ENCODE measurements at places on chromosomes 16 and 17.

- no peak for DNase-seq
Measured at GRCh38 chr17:33201283-33201682, 91.8 kb downstream of the ASIC2 start.

- no peak for DNase-seq
Measured at GRCh38 chr17:79031996-79032875, 8.3 kb downstream of the C1QTNF1 start.

- no peak for DNase-seq
Measured at GRCh38 chr16:81143921-81144471, 47.8 kb upstream of the GCSH start.

DNA sequence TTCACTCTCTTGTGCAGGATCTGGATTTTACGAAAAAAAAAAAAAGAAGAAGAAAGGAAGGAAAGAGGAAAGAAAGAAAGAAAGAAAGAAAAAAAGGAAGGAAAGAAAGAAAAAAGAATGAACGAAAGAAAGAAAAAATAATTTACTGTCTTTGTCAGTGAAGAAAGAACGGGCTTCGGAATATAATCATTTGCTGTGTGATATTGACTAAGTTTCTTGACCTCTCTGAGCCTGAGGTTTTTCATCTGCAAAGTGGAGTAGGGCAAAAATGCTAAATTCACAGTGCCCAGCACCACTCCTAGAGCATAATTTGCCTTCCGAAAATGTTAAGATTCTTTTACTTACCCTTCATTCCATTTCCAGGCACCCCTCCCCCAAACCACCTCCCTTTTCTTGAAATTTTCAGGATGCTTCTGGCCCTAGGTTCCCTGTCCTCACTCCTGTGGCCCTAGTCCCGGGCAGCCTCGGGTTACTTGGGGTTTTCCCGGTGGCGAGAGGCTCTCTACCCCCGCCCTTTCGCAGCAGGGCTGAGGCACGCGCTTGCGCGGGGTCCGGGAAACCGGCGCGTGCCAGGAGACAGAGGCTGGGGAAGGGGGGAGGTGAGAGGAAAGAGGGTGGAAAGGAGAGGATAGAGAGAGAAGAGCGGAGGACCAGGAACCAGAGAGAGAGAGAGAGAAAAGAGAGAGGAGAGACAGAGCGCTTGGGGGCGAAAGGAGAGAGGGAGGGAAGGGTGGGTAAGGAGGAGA is at the start of gene CNTNAP1:
TSS of gene CNTNAP1 (plus strand) at position 556 of the 746 bp plus-strand sequence. CDS start 299 bp downstream, outside the sequence.
- no peak for DNase-seq

GRCh38 chr17:79728169-79728907 is 2.4 kb upstream of the ENPP7 start:
- DNase-seq: peak; percentile 75

DNA sequence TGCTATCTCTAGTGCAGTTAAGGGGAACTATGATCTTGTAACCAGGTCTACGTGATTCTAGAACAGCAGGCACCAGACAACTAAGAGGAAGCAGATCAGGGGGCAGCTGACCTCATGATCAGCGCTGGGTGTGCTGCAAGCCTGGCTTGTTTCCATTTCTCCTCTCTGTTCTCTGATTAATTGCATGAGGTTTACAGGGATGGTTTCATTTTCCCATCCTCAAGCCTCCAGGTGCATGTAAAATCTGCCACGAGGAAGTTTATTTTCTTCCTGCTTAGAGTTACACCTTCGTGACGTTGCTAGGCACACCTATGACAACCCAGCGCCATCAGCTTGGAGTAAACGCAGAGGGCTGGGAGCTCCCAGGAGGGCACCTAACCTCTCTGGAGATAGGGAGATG is 4.3 kb upstream of the NUPR1 start:
- no peak for DNase-seq

DNA sequence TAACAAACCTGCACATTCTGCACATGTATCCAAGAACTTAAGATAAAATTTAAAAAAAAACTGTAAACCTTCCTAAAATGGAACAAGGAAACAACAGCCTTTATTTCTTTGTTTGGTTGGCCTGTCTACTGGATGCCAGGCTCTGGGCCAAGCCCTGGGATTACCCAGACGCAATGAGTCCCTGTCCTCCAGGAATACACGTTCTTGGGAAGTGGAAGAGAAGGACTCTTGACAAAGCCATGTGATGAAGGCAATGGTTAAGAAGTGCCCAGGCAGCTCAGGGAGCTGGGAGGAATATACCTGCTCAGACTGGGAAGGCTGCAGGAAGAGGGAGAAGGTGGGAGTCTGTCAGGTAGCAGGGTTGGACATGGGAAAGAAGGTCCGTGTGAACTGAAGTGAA is 115.4 kb downstream of the AXIN2 start:
- no peak for DNase-seq

- DNase-seq: no peak
Measured at GRCh38 chr16:11852092-11852809, 909 bp upstream of the RSL1D1 start.

- DNase-seq: no peak
Measured at GRCh38 chr16:4096509-4096908, 19.7 kb downstream of the ADCY9 start.

DNA sequence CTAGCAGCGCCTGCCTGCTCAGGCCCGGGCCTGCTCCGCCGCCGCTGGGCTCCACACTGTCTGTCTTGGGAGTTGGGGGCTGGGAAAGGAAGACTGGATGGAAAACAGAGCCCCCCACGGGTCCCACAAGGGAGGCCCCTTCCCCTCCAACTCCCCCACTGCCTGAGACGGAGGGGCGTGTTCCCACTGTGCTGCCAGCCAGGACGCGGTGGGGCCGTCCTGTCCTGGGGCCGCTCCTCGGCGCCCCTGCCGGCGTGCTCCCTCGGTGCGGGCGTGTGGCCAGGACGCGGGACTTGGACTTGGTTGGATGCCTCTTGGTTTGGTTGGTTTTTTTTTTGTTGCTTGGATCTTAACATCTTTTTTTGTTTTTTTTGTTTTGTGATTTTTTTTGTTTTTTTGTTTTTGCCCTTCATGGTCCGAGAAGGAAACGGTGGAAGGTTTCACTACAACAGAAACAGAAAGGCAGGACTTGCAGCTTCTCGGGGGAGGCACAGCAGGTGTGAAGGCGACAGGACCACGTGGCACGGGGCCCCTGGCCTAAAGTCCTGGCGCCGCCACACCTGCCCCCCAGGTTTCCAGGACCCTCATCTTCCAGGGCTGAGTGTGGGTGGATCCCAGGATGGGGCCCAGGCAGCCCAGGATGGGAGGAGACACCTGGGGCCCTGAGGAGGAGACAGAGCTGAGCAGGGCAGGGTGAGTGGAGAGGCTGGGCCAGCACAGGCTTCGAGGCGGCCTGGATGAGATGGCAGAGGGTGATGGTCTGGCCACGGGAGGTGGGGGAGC is 16.0 kb downstream of the ENGASE start:
- DNase-seq: no peak

- no peak for DNase-seq
Measured at GRCh38 chr16:50244504-50245416, 21.6 kb upstream of the ADCY7 start.

DNA sequence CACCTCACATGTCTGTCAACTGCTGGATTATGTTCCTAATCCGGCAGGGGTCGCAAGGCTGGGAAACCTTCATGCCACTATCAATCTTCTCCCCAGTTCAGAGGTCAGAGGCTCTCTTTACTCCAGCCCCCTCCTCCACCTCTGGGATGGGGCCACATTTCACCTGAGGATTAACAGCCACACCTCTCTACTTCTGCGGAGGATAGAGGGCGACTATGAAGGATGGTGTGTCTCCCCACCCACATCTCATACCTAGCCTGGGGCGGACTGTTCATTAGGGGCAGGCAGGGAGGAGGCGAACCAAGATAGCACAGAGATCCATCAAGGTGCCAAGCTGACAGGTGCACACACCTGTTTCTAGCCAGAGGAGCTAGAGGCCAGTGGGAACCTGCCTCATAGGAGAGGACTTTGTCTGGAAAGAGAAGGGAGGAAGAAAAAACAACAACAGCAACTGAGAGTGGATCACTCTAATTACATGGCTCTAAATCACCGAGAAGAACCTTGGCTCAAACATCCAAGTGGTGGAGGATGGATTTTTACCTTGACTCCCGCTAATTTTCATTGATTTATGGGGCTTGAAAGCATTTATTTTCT is 41.9 kb upstream of the SKAP1 start:
- DNase-seq: no peak

- no peak for DNase-seq
Measured at GRCh38 chr16:82643136-82643535, 16.4 kb downstream of the CDH13 start.

GRCh38 chr17:76253841-76254240 is 11.3 kb upstream of the UBALD2 start:
- no peak for DNase-seq

Data from stimulated activated CD8-positive, alpha-beta memory T cell treated with anti-CD3 and anti-CD28 coated beads, Interleukin-7, amount 100 ng/mL, for 48 hours (primary cell).